ENCODE measurements at places on chromosomes 5 and 9.

DNA sequence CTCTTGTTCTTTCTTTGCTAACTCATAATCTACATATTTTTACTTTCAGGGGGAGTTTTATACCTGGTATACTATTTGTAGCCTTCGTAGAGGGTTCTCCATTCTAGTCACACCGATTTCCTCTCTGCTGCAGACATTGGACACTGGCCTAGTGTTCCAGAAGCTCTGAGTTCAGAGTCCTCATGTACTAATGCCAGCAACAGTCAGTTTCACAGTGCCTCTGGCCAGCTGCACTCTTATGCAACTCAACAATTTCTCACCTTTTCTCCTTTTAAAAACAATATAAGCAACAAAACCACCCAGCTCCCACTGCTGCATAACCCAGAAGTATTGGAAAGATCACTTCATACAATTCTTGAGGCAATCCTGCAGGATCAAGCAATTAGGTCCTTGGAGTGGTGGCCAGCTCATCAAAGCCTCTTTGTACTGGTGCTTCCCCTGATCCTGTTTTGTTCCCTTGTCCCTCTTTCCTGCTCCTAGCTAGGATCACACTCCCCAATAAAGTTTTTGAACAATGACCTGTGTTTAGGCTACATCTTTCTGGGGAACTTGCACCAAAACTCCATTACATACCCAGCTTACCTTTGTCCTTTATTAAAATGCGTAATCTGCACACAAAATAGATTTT is 98.1 kb upstream of the TUT7 start:
- no peak for DNase-seq

DNA sequence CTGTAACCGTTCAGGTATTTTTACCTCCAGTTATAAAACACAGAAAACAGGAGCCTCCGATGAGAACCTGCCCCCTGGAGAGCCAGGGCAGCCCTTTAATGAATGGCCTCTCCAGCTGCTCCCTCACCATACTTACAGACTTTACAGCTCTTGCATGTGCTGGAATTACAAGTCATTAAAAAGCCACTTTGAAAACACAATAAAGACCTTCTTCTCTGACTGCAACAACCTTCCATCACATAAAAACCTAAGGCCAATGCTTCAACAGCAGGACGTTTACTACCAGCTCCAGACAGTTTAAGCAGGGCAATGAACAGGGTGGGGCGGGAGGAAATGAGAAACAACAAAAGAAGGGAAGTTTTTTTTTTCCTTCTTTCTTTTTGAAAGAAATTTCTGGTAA is 213.8 kb downstream of the MLLT3 start:
- DNase-seq: no peak

GRCh38 chr9:89597711-89598362 is 7.0 kb upstream of the GADD45G start:
- no peak for DNase-seq

GRCh38 chr5:72314571-72315172 is 5.4 kb downstream of the MRPS27 start:
- peak; percentile 31 for DNase-seq

- no peak for DNase-seq
Measured at GRCh38 chr5:119358530-119358900, 2.7 kb downstream of the TNFAIP8 start.

DNA sequence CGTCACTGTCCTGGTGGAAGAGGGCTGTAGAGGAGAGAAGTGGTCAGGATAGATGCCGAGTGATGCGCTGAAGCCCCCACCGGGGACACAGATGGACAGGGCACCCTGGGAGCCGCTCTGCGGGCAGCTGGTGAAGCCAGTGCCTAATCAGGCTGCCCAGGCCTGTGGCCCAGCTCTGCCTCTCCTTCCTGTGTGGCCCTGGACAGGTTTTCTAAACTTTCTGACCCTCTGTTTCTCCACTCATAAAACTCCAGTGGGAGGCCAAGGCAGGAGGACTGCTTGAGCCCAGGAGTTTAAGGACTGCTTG is 86.1 kb downstream of the C5orf15 start:
- no peak for DNase-seq

DNA sequence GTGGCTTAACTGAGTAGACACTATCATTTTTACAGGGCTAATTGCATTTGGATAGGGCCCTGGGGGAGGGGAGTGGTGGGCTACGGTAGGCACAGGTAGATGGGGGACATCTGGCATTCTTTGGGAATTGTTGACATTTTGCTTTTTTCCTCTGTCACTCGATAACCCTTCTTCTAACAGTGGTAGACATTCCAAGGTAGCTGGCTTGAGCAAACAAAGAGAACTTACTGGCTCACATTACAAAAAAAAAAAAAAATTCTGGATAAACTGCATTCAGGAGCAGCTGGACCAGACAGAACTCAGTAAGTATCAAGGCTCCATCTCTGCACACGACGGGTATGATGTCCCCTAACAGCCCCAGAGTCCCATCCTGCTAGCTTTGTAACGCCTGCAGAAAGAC is 585.2 kb downstream of the ZNF608 start:
- DNase-seq: no peak

- no peak for DNase-seq
Measured at GRCh38 chr9:101254733-101255433, 129.9 kb downstream of the BAAT start.

DNA sequence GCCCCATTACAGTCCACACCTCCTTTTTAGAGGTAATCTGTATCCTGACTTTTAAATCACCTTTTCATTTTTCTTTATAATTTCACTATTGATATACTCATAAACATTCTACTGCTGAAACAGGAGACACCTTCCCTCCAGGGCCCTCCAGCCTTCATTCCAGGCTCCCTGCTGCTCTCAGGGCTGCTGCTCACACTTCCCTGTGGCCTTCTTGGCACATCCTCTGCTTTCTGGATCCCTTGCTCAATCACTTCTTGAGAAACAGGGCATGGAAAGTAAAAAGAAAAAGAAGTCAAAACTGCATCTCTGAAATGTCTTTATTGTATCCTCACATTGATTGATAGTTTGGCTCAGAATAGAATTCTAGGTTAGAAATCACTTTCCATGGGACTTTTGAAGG is 19.3 kb upstream of the WNT8A start:
- no peak for DNase-seq

DNA sequence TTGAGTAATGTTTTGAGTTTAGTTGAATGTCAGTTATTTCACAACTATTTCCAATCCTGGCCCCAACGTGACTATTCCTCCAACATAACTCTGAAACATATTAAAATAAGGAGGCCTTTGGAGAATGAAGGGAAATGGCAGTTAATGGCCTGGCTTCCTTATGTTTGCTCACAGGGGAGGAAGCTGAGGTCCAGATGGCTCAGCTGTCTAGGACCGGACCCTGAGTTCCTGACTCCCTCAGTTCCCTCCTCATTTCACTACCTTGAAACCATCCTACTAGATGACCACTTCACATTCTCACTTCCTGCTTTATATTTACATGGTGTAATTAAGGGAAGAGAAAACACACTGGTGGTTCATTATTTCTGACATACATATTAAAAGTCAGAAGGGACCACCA is 6.6 kb downstream of the OTULINL start:
- no peak for DNase-seq

DNA sequence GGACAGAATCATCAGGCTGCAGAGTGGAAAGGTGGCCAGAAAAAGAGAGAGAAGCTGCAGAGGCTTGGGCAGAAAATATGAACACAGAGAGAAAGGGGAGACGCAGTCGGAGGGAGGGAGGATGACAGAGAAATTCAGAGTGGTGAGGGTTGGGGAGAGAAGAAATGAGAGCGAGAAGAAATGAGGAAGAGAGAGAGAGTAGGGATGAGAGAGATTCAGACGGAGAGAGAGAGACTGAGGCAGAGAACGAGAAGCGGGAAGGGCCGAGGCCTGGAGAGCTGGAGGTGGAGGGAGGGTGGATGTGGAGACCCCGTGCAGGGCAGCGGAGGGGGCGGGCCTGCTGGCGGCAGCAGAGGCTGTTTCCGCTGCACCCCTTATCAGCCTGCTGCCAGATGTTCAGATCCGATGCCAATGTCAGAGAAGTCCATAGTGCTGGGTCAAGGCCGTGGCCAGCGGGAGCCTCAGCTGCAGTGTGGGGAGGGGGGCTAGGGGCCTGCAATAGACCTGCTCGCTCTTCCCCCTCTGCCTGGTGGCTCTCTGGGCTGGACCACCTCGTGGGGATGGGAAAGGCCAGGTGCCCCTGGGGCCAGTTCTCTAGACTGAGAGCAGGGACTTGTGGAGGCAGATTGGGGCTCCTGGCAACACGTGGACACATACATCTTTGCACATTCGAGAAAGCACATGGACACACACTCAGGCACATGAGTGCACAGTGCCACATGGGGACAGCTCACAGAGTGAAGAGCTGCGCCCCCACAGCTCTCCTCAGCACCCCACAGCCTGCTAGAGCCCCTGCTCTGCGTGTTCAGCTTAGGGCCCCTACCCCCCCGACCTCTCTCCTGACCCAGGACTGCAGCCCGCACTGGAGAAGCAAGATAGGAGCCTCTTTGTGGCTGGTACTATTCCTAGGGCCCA is 4.9 kb upstream of the NR5A1 start:
- DNase-seq: no peak

DNA sequence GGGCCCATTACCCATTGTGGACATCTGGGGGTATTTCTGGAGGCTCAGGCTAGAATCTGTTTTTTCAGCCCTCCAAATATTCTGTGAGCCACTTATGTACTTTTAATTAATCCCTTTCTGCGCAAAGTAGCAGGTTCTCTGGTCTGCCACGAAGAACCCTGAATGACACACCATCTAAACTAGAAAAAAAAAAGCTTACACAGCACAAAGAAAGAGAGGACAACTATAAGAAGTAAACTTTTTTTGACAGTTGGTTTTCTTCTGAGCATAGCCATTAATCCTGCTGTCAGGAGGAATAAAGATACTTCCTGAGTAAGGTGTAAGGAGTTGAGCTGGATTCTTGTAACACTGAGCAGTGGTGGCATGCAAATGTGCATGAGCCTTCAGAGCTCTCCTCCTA is 327.5 kb downstream of the TMEM232 start:
- DNase-seq: no peak

DNA sequence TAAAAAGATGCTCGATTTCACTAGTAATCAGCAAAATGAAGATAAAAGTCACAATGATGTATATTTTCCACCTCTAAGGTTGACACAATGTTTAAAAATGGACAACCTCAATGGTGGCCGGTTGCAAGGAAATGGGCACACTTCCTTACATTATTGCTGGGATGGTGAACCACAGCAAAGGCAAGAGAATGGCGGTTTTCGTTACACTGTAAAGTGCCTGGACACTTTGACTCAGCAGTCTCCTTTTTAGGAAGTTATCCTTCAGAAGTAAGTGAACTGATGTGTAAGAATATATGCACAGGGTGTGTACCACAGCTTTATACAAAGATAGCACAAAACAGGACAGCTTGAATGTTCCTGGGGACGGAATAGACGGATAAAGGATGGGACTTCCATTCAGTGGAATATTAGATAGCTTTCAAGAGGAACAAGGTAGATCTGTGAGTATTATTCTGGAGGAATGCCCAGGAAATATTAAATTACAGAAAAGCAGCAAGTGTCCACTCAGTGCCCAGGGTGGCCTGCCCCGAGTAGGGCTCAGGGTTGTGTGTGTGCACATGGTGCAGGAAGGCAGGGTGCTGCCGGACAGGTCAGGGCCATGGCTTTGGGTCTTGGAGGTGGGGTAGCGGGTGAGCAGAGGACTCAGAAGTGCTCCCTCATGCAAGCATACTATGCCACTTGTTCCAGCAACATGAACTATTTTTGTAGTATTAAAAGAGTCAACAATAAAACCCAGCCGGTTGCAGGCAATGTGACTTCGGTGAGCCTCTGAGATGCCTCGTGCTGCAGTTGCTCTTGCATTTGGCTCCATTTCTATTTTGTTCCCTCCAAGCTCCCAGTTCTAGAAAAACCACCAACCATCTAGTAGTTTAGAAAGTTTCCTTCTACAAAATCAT is 24.5 kb downstream of the GADD45G start:
- DNase-seq: no peak

DNA sequence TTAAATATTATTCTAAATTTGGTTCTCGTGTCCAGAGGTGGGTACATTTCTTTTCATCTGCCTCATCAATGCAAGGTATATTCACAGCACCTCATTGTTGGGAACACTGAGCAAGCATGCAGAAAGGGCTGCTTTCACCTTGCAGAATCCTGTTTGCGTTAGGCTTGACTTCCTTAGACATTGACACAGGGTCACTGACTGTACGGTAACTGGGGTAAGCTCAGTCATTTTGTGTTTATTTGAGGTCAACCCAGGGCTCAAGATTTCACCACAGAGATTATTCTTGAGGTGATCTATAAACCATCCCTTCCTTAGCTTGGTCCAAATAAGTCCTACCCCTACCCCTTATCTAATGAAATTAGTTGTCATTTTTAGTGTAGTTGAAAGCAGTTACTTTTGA is 1.7 kb upstream of the PTPDC1 start:
- no peak for DNase-seq

GRCh38 chr5:76441890-76442673 is 39.0 kb downstream of the IQGAP2 start:
- DNase-seq: no peak

DNA sequence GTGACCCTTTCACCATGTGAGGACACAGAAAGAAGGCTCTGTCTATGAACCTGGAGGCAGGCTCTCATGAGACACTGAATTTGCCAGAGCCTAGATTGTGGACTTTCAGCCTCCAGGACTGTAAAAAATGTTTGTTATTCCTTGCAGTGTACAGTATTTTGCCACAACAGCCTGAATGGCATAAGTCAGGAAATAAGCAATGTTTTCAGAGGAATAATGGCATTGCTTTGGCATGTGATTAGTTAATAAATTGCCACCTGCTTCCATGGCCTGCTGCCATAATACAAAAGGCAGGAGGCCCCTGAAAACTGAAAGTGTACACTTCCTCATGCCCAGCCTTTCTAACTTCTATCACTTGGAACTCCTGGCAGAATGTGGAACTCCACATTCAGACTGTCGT is 408.1 kb downstream of the GADD45G start:
- peak; percentile 16 for DNase-seq

DNA sequence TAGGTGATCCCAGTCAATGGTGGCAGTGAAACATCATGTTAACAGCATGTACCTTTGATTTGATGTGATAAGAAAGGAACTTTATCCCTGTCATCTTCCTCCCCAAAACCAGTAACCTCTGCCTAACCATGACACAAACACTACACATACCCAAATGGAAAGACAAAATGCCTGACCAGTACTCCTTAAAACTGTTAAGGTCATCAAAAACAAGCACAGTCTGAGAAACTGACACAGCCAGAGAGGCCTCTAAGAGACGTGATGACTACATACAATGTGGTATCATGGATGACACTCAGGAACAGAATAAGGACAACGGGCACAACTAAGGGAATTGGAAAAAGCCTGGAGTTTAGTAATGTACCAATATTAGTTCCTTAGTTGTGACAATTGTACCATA is 3.9 kb upstream of the IL5 start:
- DNase-seq: no peak

DNA sequence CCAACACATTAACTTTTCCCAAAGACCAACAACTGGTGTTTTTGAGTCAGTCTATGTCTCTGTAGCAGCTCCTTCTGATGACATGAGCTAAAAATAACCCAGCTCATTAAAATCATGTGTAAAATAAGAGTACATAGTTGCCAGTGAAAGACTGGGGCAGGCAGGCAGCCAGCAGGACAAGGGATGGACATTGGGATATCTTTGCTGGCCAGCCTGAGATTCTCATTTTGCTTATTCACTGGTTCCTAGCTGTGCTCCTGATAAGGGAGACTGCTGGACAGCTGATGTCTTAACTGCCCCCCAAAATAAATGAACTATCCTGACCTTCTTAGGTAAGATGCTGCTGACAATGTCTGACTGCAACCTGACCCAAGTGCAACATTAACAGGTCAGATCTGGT is 33.9 kb downstream of the EPB41L4B start:
- no peak for DNase-seq
